ENCODE measurements at places on chromosomes 5 and 9.

DNA sequence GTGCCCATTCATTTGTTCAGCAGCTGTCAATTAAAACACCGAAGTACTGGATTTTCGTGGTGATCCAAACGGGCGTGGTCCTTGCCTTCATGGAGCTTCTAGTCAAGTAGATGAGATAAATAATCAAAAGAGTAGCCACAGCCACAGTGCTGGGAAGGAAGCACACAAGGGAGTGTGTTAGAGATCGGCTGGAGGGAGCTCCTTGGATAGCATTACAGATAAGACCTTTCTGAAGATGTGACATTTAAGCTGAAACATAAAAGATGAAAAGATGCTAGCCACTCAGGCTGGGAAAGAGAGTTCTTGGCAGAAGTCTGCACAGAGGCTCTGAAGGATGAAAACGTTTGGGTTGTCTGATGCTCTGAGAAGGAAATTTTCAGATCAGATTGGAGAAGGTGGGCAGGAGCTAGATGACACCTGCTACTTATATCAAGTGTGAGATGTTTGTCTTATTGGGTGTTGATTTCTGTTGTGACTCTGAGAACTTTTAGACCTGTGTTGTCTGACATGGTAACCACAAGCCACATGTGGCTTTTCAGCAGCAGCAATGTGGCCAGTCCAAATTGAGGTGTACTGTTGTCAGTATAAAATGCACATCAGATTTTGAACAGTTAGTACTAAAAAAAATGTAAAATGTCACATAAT lies 123.9 kb downstream of the TLE4 start:
- DNase-seq = no peak
- no peaks in the 10 kb centered on the region for H3K36me3 ChIP-seq
- no peaks in the 10 kb centered on the region for H3K27me3 ChIP-seq

GRCh38 chr5:6450319-6450833 lies 1.7 kb downstream of the UBE2QL1 start:
- peak overlapping the region; percentile 80 for H3K4me3 ChIP-seq
- H3K4me1 ChIP-seq = peaks cover 45% of the 10 kb centered on the region
- H3K27me3 ChIP-seq = no peaks in the 10 kb centered on the region
- H3K36me3 ChIP-seq = no peaks in the 10 kb centered on the region
- no peak for DNase-seq

- H3K27ac ChIP-seq = no peak overlapping the region
- H3K36me3 ChIP-seq = no peaks in the 10 kb centered on the region
- H3K4me3 ChIP-seq = no peak overlapping the region
- no peaks in the 10 kb centered on the region for H3K27me3 ChIP-seq
- DNase-seq = no peak
Measured at GRCh38 chr5:35320029-35320428, 89.7 kb upstream of the PRLR start.

DNA sequence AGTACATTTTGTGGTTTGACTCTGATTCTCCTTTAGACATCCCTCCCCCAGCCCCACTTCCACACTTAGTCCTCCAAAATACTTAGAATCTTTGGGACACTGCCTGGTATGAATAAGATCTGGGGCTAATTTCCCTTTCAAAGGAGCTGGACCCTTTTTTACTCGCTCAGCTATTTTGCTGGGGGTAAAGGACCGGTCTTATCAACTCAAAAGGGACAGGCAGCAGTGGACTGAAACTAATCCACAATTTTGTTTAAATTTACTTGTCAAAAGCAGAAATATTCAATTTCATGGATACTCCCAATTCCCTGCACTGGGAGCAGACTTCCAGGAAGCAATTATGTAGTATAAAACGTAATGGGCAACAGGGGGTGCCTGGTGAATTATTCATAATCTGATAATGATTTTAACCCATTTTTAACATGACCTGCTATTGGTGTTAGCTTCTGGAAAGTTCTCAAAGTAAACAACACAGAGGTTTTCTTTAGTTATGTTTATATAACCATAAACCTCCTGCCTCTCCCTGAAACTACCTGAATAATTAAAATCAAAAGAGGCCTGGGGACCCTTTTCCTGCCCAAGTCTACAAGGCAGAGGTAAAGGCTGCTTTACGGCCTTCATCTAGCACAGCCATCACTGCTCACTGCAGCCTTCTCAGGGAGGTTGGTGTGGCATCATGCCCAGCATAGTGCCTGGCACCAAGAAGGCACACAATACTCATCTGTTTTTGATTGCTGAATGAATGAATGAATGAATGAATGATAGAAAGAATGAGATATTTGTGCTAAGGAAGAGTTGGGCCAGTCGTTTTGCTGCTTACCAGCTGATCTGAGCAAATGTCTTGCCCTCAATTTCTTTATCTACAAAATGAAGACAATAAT lies 44.2 kb upstream of the GNPDA1 start:
- no peak overlapping the region for H3K27ac ChIP-seq
- no peak for DNase-seq
- H3K27me3 ChIP-seq = no peaks in the 10 kb centered on the region
- H3K36me3 ChIP-seq = no peaks in the 10 kb centered on the region

DNA sequence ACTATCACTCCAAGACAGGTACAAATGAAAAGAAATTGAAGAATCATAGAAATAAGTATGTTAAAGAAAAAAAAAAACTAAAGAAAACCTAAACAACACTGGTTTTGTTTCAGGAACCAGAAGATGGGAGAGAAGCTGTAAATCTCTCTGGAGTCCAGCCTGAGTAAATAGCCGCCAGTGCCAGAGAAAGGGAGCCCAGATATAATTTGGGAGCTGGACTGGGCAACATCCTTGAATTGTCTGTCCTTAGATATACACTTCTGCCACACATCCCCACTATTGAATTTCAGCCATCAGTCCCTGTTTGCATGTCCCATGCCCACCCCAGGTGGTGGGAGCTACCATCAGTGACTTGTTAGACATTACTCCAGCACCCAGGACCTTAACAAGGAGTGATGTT lies 979.6 kb downstream of the DTWD2 start:
- H3K4me3 ChIP-seq = no peak overlapping the region
- H3K27ac ChIP-seq = no peak overlapping the region
- H3K27me3 ChIP-seq = no peaks in the 10 kb centered on the region
- no peaks in the 10 kb centered on the region for H3K4me1 ChIP-seq

Data from thoracic aorta (tissue), 2 donors.